ENCODE measurements at places on chromosomes 3 and 15.

- peak; percentile 73 for DNase-seq
These were observed 108.6 kb downstream of the TMEM266 start for GRCh38 chr15:76168237-76168984.

DNA sequence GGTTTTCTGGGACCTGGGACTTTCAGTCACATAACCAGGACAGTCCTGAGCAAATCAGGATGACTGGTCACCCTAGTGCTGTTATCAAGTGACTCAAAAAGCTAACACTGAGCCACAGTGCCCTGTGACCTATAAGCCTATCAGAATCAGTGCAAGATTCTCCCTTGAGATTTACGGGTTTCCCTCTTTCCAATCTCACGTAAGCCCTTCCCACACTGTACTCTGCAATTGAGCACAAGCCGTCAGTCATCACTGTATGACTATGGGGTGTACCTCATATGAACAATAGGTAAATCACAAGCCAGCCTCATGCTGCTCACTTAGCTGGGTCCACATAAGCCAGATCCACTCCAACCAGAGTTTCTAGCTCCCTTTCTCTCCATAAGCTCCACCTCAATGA, 21.0 kb upstream of the CLDN18 start:
- DNase-seq = no peak

- DNase-seq = no peak
These were observed 3.0 kb downstream of the BMF start for GRCh38 chr15:40105517-40106202.

- no peak for DNase-seq
These were observed 62.5 kb upstream of the LRRC3B start for GRCh38 chr3:26560081-26560480.

GRCh38 chr15:89197503-89197971, 23.8 kb downstream of the RLBP1 start:
- no peak for DNase-seq

DNA sequence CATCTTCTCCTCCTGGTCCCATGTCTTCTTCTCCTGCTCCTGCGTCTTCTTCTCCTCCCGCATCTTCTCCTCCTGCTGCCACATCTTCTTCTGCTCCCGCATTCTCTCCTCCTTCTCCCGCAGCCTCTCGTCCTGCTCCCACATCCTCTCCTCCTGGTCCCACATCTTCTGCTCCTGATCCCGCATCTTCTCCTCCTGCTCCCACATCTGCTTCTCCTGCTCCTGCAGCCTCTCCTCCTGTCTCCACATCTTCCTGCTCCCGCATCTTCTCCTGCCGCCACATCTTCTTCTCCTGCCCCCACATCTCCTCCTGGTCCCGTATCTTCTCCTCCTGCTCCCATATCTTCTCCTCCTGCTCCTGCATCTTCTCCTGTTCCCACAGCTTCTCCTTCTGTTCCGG, 6.4 kb downstream of the GOLGA6L2 start:
- DNase-seq = no peak

DNA sequence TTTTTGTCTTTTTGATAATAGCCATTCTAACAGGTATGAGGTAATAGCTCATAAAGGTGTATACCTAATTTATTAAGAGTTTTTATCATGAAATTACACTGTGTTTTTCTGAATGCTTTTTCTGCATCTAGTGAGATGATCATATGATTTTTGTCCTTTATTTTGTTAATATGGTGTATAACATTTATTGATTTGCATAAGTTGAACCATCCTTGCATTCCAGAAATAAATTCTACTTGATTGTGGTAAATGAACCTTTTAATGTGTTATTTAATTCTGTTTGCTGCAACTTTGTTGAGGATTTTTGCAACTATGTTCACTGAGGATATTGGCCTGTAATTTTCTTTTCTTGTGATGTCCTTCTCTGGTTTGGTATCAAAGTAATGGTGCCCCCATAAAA, 28.0 kb upstream of the PCSK6 start:
- DNase-seq = no peak

DNA sequence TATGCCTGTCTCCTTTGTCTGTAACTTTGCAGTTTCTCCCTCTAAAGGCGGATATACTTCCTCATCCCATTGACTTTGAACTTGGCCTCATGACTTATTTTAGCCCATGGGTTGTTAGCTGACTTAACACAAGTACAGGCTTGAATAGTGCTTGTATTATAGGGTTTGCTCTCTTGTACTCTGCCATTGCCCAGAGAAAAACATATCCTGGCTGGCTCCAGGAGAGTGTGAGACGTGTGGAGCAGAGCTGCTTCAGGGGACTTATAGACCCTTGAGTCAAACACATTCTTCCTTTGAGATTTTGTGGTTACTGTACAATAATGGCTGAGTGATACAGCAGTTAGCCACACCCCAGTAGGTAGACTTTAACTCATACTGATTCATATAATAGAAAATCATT, 124.0 kb downstream of the RAP2B start:
- DNase-seq = no peak

DNA sequence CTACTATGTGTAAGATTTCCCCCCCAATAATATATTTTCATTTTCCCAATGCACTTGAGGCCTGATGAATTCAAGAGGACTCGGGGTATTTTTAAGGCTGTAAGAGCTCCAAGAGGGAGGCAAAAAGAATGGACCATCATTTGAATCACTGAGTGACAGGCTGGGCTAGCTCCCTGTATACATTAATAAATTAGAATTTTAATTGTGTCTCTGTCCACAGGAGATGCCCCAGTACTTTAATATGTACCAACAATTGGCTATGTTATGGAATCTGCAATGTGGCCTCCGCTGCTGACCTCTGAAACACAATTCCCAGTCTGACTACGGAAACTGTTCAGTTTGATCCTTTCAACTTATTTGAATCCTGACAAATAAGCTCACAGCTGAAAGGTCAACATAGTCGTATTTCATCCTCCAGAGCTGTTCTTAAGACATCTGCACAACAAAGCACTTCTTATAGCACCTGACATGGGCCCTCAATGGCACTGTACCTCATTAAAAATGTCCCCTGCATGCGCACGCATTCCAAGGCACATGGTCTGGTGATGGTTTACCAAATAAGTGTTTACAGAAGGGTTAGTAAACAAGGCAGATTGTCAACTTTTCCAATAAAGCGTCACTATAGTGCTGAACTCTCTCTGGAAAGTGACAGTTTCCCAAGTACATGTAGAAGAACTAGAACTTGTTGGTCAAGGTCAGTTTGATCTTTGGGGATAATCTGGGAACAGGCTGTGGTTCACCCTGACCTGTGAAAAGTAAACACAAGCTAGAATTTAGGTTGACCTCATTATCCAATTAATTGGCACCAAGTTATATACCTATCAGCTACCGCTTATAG, 472.9 kb downstream of the FOXP1 start:
- DNase-seq = no peak

- no peak for DNase-seq
These were observed 10.3 kb downstream of the GPR87 start for GRCh38 chr3:151306168-151306810.
